Activated effector memory CD4-positive, alpha-beta T cell treated with anti-CD3 and anti-CD28 coated beads, Interleukin-2, amount 50 U/mL, for 16 hours (primary cell): ENCODE measurements at places on chromosomes 1 and 21.

- no peak for DNase-seq
Observed at GRCh38 chr1:186178426-186179043, 196.5 kb downstream of the TPR start.

- DNase-seq, result peak; percentile 90
Observed at GRCh38 chr1:203504400-203505250, 10.7 kb downstream of the OPTC start.

DNA sequence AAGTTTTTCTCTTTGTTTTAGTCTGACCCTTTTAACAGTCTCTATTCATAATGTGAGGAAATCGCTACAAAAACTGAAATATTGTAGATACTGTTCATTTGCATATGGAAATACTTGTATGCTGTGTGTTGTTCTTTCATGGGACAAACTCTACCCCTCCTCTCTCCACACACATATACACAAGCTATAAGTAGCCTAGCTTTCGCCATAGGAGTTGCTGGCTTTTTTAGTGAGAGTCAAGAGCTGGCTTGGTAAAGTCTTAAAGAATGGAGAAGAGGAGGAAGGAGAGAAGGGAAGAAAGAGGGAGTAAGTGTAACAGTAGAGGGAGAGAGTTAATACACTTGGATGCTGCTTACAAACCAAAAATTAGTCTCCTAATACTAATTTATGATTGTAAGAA lies 115.6 kb downstream of the RABGAP1L start:
- DNase-seq, result no peak

- no peak for DNase-seq
Observed at GRCh38 chr1:171922999-171923398, 81.7 kb downstream of the DNM3 start.

GRCh38 chr1:17834561-17835100 lies 79.5 kb downstream of the ACTL8 start:
- DNase-seq, result no peak

DNA sequence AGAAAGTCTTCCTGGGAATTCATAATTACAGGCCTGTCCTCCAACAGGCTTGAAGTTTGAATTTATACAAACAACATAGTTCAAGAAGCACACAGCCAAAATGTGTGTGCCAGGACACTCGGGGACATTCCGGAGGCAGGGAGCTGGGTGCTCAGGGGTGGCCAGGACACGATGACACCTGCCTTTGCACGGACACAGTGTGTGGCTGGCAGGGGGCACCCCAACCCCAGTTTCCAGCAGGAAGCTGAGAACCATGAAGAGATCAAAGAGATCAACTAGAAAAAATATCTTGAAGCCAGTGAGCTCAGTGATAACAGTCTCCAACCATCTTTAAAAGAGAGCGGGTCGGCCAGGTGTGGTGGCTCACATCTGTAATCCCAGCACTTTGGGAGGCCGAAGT lies 32.5 kb upstream of the TRAPPC10 start:
- no peak for DNase-seq

- DNase-seq, result peak; percentile 36
Observed at GRCh38 chr21:44413566-44414290, 41.6 kb upstream of the LRRC3 start.

DNA sequence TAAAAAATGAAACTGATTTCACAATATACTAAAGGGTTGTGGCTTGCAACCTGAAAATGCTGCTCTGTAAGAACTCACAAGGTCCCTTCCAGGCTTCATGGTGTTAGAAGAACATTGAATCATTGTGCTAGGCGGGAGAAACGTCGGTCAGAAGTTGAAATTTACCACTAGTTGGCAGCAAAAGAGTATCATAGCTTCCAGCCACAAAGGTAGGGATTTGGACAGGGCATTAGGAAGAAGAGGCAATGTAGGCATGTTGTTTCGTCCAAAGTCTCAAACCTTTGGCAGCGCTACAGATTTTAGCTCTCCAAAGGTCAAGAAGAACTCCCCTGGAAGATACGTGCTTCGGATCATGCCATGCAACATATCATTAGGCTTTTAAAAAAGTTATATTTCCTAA lies 62.5 kb upstream of the ZP4 start:
- no peak for DNase-seq

DNA sequence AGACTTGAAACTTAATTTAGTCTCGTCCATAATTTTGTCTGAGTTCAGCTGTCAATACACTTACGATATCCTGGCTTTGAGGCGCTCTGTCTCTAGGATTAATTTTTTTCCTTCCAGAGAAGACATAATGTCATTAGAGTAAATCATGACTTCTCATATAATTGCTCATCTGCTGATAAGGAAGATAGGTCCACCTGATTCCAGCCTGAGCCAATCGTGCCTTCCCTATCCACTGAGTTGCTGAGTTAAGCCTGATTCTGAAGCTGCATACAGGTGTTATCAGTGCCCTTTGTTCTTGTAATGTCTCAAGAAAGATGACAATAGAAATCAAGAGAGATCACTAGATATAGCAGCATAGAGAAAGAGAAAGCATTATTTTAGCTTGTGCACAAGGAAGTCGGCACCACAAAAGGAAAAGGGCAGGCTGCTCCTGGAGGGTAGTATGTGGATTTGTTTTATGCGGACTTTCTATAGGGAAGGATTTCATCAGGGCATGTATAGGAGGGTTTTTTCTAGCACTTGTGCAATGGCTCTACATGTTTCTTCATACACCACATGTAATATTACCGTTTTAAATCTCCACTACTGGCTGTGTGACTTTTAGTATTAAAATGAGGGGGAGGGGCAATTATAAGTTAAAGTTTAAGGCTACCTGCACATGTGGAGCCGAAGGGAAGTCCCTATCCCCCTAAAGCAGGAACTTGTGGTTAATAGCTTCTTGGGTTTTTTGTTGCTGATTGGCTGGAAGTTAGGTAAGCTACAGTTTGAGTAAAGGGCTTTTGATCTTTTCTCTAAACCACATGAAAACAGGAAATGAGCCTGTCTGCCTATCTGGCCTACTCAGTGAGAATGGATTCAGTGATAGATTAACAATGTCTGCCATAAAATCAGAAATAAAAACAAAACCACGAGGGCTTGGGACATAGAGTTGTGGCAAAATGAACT lies 133.4 kb downstream of the PLPPR5 start:
- peak; percentile 65 for DNase-seq

GRCh38 chr1:91520942-91521507 lies 20.4 kb downstream of the CDC7 start:
- no peak for DNase-seq

GRCh38 chr1:67314696-67315095 lies 7.0 kb downstream of the IL12RB2 start:
- no peak for DNase-seq

GRCh38 chr1:159077120-159077961 lies 775 bp upstream of the AIM2 start:
- DNase-seq, result peak; percentile 98

DNA sequence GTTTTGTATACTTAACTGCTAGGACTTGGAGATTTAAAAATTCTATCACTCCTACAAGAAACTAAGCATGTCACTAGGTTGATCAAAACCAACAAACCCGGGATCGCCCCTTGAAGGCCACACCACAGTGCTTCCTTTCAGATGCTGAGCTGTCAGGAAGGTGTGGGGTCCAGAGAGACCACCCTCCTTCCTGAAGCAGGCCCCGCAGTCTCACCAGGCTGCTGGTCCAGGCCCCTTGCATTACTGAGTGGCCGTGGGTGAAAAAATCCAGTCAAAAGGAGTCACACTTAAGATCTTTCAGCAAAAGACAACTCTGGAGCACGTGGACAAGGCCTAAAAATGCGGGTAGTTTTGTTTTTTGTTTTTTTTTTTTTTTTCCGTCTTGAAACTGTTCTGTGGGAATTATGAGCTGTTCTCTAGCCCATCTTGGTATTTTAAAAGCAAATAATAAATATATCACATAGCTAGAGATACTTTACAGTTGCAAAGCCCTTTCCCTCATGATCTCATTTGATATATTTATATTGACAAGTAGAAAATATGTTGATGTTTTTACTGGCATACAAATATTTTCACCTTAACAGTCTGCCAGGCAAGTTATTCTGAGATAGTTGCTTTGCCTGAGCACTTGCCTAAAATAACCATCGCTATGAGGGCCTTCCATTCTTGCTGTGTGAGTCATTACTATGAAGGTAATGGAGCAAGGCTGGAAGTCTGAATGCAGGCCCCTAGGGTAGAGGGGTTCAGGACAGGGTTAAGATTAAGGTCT lies 73.1 kb upstream of the EDEM3 start:
- no peak for DNase-seq

DNA sequence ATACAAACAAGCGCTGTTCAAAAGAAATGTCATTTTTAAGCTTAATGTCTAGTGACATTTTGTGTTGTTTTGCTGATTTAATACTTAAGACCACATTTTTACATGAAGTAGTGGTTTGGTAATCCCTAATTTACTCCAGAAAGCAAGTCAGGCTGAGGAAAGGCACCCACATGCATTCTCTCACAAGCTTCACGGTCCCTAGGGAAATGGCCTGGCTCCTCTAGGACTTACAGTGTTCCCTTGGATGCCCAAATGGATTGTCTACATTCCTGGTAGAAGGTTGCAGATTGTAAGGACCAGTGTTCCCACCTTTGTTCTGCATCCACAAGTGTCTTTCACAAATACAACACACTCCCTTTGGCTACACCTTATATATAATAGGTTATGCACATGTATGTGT lies 9.5 kb downstream of the GPSM2 start:
- DNase-seq, result no peak

- no peak for DNase-seq
Observed at GRCh38 chr1:184480736-184481135, 93.9 kb downstream of the C1orf21 start.

- DNase-seq, result no peak
Observed at GRCh38 chr1:247345881-247346280, 14.2 kb upstream of the ZNF496 start.

DNA sequence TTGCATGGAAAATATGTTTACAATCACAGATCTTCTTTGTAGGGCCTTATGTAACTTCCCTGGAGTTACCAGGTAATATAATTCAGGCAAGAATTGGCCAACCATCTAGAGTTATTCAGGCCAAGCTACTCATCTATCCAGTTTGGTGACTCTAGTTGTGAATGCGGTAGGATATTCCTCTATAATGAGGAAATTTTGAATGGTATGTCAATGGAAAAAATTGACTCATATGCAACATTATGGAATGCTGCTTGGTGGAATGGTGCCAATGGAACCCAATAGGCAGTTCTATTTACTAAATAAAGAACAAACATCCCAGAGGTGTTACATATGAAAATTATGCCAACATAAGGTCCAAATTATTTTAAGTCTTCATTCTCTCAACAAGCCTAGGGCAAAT lies 5.6 kb upstream of the TNFSF18 start:
- DNase-seq, result no peak

GRCh38 chr1:19468397-19468956 lies 16.9 kb downstream of the CAPZB start:
- peak; percentile 87 for DNase-seq

DNA sequence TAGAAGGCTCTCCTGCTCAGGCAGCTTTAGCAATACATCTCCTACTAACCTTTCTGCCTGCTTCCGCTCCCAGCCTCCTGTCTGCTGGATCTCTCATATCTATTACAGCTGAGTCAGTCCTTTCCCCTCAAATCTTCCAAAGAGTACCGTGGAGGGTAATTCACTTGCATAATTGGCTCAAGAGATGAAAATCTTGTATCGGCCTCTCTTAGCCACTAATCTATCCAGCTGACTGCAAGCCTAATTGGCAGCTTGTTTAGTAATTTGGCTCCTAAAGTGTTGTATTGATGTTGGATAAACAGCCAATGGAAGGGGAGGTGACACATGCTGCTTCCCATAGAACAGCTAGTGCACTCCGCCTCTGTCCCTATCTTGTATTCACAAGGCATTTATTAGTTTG lies 195.7 kb downstream of the GPATCH2 start:
- no peak for DNase-seq

GRCh38 chr1:225848030-225848955 lies 33.9 kb downstream of the TMEM63A start:
- DNase-seq, result no peak

GRCh38 chr21:25791319-25791718 lies 56.5 kb downstream of the GABPA start:
- no peak for DNase-seq

- DNase-seq, result no peak
Observed at GRCh38 chr1:230753191-230753585, 6.0 kb downstream of the CAPN9 start.

GRCh38 chr1:30172299-30172694 lies 551.1 kb downstream of the MATN1 start:
- no peak for DNase-seq
